T-helper 9 cell (primary cell): ENCODE measurements at places on chromosomes 3 and 15.

GRCh38 chr3:39639344-39640236 lies 169.8 kb upstream of the MYRIP start:
- no peak for DNase-seq

GRCh38 chr3:86382556-86382955 lies 608.4 kb downstream of the VGLL3 start:
- no peak for DNase-seq

- DNase-seq, result no peak
Observed at GRCh38 chr3:132256989-132257388, 60.2 kb upstream of the ACP3 start.

- DNase-seq, result no peak
Observed at GRCh38 chr15:90187257-90187868, 13.8 kb upstream of the SEMA4B start.

GRCh38 chr15:32007355-32007960 lies 22.9 kb upstream of the CHRNA7 start:
- no peak for DNase-seq

DNA sequence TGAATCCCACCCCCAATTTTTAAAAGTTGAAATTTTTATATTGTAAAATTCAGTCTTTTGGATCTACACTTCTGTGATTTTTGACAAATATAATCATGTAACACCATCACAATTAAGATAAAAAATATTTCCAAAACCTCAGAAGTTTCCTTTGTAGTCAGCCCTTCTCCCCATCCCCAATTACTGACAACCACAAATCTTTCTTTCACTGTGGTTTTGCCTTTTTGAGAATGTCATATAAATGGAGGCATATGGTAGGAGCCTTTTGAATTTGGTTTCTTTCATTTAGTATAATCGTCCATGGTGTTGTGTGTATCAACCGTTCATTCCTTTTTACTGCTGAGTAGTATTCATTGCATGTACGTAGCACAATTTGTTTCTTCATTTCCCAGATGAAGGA lies 7.9 kb upstream of the CILP start:
- no peak for DNase-seq

DNA sequence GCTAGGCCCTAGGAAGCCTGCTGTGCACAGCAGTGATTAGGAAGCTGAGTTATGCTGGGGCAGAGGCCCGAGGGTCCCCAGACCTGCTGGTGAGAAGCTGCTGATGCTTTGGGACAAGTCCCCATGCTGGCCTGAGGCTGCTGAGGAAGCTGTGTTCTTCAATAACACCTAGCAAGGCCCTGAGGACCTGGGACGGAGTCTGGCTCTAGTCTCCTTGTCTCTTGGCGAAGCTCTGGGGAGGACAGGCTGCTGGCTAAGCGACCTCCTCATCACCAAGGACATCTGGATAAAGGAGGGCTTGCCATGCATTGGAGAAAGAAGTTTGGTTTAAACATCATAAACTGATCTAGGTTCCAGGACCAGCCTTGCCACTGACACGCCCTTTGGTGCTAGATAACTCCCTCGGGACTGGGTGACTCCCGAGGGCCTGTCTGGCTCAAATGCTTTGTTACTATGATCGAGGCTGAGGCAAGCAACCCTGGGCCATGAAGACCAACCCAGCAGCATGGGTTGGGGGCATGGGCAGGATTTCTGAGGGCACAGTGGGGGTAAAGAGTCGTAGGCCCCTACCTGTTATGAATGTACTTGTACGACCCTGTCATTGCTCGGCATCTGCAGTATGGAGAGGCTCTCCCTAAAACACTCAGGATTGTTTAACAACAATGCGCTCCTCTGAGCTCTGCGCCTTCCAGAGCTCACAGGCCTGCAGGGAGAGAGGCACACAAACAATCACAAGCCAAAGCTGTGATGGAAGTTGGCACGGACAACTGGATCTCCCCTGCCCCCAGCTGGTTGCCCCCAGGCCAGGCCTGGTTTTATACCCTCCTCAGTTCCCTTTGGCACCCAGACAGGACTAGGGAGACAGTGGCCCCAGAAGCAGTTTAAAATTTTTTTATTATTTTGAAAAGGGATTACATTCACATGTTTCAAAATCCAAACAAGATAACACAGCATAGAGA lies 64.4 kb downstream of the LINGO1 start:
- DNase-seq, result no peak

GRCh38 chr3:24382647-24383046 lies 112.0 kb downstream of the THRB start:
- no peak for DNase-seq

GRCh38 chr3:3020209-3020608 lies 90.0 kb downstream of the IL5RA start:
- DNase-seq, result no peak

DNA sequence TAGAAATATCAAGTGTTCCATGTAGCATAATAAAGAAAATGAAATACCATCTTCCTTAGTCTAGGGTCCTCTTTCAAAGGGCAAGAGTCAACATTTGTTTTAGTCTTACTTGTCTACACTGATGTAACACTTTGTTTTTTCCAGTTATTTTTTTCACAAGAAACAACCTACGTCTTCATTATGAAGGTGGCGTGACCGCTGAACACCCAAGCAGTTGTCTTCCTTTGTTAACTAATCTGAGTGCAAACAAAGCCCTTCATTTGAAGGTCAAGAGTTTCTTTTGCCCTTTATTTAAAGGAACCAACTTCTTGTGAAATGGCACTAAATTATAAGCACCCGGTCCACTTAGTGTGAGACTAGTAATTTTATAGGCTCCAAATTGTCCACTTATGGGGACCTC lies 73.2 kb downstream of the CD47 start:
- DNase-seq, result no peak

- DNase-seq, result no peak
Observed at GRCh38 chr15:83830381-83830780, 176.5 kb downstream of the ADAMTSL3 start.

DNA sequence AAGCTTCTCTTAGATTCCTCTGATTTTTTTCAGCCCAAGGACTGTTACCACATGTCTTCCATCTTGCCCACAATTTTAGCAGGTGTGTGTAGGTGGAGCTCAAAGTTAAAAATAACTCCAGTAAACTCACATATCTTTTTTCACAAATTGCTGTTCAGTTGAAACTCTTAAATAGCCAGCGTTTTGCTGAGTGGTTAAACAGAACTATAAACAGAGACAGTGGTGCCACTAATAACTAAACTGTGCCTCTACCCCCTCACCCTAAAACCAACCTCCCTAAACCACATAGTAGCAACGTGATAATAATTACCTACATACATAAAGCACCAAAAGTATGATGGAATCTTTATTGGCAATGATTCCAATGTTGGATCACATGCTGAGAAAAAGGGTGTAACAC lies 525.1 kb downstream of the PDCD6IP start:
- no peak for DNase-seq

DNA sequence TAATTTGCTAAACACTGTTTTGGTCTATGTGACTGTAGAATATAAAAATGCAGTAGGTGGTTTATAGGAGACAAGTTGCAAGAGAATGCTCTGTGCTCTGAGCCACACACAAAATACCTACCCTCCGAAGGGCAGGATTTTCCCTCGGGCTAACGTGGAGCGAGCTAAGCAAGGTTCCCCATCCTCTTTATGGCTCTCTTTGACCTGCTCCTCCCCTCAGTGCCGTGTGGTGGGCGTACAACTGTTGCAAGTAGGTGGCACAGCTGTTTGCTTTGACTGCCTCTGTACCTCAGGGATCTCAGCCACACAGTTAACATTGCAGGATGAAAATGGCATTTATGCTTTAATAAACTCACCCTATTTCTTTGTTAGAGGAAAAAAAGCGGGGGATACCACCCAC lies 339.1 kb downstream of the SATB1 start:
- no peak for DNase-seq

- no peak for DNase-seq
Observed at GRCh38 chr3:76656531-76657070, 383.3 kb upstream of the ROBO2 start.

GRCh38 chr3:179452176-179452564 lies 900 bp upstream of the GNB4 start:
- DNase-seq, result no peak

GRCh38 chr3:35757991-35758757 lies 118.8 kb downstream of the ARPP21 start:
- DNase-seq, result no peak

DNA sequence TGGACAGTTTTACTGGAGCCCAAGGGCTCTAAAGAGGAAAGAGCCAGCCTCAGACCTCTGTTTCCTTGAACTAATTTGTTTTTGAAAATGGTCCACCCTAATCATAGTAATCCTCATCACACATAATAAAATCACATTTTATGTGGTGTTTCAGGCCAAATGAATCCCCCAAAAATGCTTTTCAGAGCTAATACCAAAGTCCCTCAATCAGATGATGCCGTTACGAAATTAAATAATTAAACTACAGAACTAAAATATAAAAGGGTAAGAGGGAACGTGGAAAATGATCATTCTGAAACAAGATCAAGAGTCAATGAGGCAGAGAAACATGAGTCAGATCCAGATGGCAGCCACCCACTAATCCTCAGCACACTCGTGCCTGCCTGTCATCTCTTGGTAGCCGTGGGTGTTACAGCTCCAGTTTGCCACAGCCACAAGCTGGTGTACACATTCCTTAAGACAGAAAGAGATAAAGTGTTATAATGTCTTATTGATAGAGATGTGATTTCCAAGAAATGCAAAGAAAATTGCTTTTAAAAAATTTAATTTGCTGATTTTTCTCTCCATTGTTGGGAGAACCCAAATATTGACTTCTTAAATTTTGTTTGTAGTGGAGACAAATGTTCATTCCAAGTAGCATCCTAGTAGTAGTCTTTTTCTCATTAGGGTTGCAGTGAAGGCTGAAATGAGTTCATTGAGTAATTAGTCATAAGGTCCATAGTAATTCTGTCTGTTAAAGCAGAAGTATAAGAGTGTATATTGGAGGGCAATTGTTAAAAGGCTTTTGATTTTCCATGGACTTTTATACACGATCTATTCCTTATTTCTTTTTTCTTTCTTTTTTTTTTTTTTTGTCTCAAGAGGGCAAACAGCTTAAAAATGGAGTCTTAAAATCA lies 104.2 kb downstream of the AGBL1 start:
- no peak for DNase-seq

- no peak for DNase-seq
Observed at GRCh38 chr15:58404020-58404419, 27.8 kb upstream of the LIPC start.

- DNase-seq, result no peak
Observed at GRCh38 chr15:39172380-39173281, 408.2 kb upstream of the THBS1 start.

DNA sequence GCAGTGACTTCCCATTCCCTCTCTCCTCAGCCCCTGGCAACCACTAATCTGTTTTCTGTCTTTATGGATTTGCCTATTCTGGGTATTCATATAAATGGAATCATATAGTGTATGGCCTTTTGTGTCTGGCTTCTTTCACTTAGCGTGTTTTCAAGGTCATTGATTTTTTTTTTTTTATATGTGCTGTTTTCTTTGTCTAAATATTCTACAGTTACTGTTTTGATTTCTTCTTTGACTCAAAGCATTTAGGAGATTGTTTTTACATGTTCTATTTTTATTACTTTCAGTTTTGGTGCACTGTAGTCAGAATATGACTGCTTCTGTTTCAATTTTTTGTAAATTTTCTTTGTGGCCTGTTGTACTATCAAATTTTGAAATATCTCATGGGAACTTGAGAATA lies 71.9 kb upstream of the RNU6-1 start:
- no peak for DNase-seq

DNA sequence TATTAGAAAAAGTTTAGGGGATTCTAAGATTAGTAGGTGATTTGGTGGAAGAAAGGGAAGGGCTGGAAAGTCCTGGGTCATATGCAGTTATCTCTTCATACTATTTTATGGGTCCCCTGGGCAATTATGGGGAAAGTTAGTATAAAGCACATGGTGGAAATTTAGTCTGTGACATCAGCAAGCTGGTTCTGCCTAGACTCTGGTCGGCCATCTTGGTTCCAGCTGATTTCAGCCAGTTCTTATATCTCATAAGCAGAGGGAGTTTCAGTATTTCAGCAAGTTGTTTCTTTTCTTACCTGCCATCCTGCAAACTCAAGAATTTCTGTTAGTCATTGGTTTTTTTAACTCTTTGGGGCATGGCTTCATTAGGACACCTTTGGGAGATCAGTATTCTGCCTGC lies 1.0 kb upstream of the LYZL4 start:
- no peak for DNase-seq

GRCh38 chr3:120903221-120903620 lies 4.8 kb upstream of the STXBP5L start:
- DNase-seq, result no peak

GRCh38 chr15:93803421-93804152 lies 427.8 kb upstream of the MCTP2 start:
- DNase-seq, result no peak

DNA sequence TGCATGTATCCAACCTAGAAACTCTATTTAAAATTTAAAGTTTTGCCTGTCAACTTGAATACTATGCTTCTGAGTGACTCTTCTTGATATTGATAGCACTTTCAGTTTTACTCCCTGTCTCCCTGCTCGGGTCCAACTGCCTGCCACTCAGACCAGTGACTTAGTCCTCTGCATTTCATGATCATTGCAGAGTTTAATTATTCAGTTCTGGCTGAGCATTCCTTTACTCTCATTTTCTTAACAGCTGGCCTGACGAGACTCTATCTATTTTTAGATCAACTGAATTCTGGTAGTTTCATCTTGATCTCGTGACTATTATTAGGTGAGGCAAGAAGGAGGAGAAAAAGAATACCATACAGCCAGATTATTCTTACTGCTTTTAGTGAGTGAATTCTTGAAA lies 617.4 kb downstream of the SI start:
- DNase-seq, result no peak

DNA sequence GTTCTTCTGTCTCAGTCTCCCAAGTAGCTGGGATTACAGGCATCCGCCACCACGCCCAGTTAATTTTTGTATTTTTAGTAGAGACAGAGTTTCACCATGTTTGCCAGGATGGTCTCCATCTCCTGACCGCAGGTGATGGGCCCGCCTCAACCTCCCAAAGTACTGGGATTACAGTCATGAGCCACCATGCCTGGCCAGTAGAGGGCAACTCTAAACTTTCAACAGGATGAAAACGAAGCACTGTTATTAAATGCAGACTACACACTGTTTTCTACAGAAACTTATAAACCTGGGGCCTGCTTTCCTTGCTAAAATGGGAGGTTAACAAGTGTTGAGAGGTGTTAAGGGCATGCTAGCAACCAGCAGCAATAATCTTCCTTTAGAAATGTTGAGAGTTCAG lies 7.6 kb downstream of the ARPC4 start:
- no peak for DNase-seq

- no peak for DNase-seq
Observed at GRCh38 chr3:54424292-54424691, 301.9 kb downstream of the CACNA2D3 start.

DNA sequence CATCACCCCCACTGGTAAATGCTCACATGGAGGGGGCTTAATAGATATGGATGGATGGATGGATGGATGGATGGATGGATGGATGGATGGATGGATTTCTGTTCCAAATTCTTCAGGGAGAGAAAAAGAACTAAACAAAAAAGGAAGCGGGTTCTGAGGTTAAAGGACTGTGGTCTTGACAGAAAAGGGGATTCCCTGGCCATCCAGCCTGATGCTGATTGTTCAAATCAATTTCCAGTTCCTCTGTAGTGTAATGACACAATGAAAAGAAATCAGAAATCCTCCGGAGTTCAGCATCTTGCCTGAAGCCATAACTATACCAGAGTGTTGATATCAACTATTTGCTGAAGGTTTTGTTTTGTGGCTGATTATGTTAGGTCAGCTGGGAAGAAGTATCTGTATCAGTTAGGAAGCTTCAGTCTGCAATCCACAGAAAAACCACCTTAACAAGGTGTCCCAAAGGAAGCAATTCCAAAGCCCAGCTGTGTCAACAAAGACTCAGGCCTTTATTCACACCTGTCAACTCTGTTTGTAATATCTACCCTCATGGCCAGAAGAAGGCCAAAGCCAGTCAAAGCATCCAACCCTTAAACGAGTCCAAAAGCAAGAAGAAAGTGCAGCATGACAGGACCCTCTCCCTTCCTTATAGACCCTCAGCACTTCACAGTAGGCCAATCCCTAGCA lies 24.5 kb upstream of the RASA2 start:
- DNase-seq, result no peak
